ENCODE measurements at places on chromosomes 16 and 17.
A peak's percentile ranks its signal among the peaks of the same experiment; 100 is the strongest.

GRCh38 chr17:61157246-61157886 is 242.3 kb upstream of the TBX2 start:
- DNase-seq: no peak

DNA sequence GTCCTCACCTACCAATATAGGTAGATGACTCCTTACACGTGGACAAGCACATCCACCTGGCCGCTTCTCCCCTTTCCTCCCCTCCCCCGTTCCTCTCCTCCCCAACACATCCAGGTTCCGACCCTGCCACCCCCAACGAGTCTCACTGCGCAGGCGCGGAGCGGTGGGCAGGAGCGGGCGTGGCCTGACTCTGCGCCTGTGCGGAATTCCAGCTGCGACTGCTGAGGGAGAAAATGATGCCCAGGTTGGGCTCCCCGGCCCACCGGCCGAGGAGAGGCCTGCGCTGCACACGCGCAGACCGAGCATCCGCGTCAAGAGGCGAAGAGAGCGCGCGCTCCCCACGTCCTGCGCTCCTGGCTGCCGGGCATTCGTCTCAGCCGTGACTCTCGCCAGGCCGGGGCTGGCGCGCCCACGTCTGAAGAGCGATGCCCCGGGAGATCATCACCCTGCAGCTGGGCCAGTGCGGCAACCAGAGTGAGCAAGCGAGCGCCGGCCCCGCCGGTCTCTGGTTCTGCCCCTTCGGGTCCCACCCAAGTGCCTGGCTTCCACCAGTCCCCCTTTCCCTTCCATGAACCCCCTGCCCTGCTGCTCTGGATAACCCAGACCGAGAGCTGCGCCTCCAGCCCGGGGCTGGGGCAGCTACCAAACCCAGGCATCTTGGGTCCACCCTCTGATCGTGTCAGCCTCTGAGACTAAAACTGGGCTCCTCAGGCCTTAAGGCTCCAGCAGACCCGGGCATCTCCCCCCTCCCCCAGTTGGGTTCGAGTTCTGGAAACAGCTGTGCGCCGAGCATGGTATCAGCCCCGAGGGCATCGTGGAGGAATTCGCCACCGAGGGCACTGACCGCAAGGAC is at the start of gene TUBG2:
TUBG2 (plus strand) TSS at position 206 of the 853 bp plus-strand sequence; CDS start at position 426, 220 bp downstream.
- peak; percentile 91 for DNase-seq

GRCh38 chr16:88334778-88335720 is 47.7 kb upstream of the ZNF469 start:
- no peak for DNase-seq

GRCh38 chr17:77596491-77597417 is 361.7 kb upstream of the TNRC6C start:
- DNase-seq: peak; percentile 59

GRCh38 chr17:4332296-4332970 is 34.0 kb downstream of the UBE2G1 start:
- DNase-seq: no peak
